ENCODE measurements at places on chromosomes 7 and 10. TPM values are rescaled to one million over a fixed set of nuclear protein-coding genes. Genes with fewer than 3 reads are reported as not detected.

The CLCN1 gene
- total RNA-seq, result 0.35 TPM

The OR2A25 gene
- not detected for total RNA-seq

The MICALL2 gene
- 53.4 TPM for total RNA-seq

The GPNMB gene
- 60.6 TPM for total RNA-seq

GRCh38 chr10:86313621-86314041 lies 53.0 kb downstream of the GRID1 start:
- no peak for DNase-seq
- H3K4me3 ChIP-seq, result no peak overlapping the region
- H3K27me3 ChIP-seq, result no peaks in the 10 kb centered on the region
- H3K4me1 ChIP-seq, result no peaks in the 10 kb centered on the region
- H3K36me3 ChIP-seq, result no peaks in the 10 kb centered on the region

DNA sequence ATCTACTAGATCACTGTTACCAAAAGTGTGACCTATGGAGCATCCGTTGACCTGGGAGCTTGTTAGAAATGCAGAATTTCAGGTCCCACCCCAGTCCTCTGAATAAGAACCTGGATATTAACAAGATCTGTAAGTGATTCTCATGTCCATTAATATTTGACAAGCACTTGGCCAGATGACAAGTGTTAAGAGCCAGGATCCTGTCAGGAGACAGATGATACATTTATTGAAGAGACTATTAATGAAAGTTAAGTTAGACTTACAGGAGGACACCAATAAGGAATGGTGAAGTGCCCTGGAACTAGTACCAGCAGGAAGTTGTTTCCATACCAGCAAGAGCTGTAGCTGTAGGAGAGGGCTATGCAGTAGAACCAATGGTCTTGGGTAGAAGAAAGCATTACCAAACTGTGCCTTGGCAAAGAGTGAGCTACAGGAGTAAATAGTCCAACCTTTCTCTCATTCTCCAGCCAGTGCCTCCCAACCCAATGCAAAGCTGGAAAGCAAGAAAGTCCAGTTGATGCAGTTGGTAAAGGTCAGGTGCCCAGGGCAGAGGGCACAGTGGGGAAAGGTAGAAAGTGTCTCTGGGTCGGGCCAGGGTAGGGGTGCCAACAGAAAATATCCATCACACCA lies 35.3 kb upstream of the ADD3 start:
- no peaks in the 10 kb centered on the region for H3K36me3 ChIP-seq
- peaks cover 20% of the 10 kb centered on the region for H3K4me1 ChIP-seq
- no peak for DNase-seq
- H3K4me3 ChIP-seq, result no peak overlapping the region
- H3K27ac ChIP-seq, result no peak overlapping the region

GRCh38 chr10:113454341-113455061 lies 98.4 kb upstream of the HABP2 start:
- peak; percentile 70 for DNase-seq
- H3K36me3 ChIP-seq, result no peaks in the 10 kb centered on the region
- H3K27me3 ChIP-seq, result peaks cover 2% of the 10 kb centered on the region
- H3K4me3 ChIP-seq, result no peak overlapping the region
- H3K4me1 ChIP-seq, result no peaks in the 10 kb centered on the region

GRCh38 chr7:123769371-123769770 lies 20.6 kb upstream of the WASL start:
- no peaks in the 10 kb centered on the region for H3K4me1 ChIP-seq
- H3K36me3 ChIP-seq, result no peaks in the 10 kb centered on the region
- no peak for DNase-seq
- no peak overlapping the region for H3K4me3 ChIP-seq
- H3K27me3 ChIP-seq, result no peaks in the 10 kb centered on the region

DNA sequence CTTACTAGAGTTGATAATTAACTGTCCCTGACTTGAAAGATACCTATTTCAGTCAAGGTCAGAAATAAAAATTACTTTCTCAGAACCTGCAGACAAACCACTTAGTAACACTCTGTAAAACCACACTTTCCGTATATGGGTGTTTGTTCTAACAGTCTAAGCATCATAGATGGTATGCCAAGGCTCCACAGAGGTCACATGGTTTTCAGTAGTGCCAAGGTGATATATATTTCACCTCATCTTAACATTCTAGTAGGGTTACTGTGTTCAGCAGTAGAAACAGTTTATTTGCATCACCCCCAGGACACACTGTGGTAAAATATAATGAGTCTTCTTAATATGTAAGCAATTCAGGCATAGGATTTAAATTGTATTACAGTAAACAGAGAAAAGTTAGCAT lies 61.5 kb downstream of the KCND2 start:
- no peaks in the 10 kb centered on the region for H3K36me3 ChIP-seq
- no peak overlapping the region for H3K4me3 ChIP-seq
- no peak for DNase-seq
- no peaks in the 10 kb centered on the region for H3K4me1 ChIP-seq
- no peak overlapping the region for H3K27ac ChIP-seq
- H3K27me3 ChIP-seq, result no peaks in the 10 kb centered on the region

DNA sequence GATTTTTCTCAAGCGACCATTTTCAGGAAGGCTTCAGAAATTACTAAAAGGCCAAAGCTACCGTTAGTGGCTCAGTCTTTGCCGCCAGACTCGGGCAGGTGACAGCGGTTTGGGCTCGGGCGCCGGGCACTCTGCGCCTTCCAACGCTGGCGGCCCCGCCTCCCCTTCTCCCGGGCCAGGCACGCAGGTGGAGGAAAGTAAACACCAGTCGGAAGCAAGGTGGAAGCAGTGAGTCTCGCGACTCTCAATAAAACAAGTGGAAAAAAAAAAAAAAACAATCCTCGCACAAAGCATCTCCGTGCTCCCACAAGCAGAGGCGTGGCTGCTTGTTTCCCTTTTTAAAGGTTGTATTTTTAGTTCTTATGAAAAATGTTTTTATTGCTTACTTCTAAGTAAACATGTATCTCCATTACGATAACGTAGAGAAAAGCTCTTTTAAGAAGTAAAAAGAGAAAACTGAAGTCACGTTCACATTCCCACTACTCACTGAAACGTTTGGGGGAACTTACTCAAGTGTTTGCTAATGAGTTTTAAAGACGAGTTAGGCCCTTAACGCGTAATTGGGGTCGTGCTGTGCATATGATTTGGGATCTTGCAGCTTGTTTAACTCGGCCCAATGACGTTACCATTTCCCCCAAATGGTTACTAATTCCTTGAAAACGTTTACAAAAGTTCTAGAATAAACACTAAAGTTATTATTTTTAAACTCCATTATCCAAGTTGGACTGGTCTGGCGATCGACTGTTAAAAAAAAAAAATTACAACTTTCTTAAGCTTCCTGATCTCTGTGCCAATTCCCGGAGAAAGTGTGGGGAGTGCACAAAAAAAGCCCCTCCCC lies 864 bp downstream of the CDCA7L start:
- no peaks in the 10 kb centered on the region for H3K27me3 ChIP-seq
- H3K27ac ChIP-seq, result no peak overlapping the region
- H3K4me3 ChIP-seq, result peak overlapping the region; percentile 76
- peak; percentile 77 for DNase-seq
- peaks cover 2% of the 10 kb centered on the region for H3K4me1 ChIP-seq
- H3K36me3 ChIP-seq, result no peaks in the 10 kb centered on the region

DNA sequence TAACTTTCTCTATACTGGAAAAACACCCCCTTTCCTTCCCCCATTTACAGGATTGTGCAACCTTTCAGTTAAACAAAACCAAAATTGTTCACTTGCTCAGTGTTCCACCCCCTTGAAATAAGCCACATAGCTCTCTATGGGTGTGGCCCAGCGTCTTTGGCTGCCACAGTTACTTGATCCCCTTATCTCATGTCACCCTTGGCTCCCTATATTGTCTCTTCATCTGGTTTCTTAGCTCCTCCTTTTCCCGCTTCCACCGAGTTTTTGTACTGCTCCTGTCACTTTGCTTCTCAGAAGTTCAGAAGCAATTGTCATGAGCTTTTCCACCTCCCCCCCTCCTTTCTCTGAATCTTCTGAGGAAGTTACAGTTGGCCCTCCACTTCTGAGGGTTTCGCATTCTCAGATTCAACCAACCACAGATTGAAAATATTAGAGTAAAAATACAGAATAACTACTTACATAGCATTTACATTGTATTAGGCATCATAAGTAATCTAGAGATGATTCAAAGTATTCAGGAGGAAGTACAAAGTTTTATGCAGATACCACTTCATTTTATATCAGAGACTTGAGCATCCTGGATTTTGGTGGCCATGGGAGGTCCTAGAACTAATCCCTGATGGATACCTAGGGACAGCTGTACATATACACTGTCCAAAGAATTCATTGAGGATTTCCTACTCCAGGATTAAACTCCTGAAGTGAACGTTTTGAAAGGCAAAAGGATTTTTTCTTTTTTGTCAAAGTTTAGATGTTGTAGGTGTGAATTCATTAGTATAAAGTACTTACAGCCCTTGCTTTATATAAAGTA lies 60.4 kb downstream of the ADD3 start:
- H3K4me3 ChIP-seq, result no peak overlapping the region
- peak overlapping the region; percentile 34 for H3K27ac ChIP-seq
- peaks cover 14% of the 10 kb centered on the region for H3K4me1 ChIP-seq
- H3K36me3 ChIP-seq, result no peaks in the 10 kb centered on the region
- DNase-seq, result no peak

Measured in kidney (tissue), 22 donors.